ENCODE measurements at places on chromosomes 3 and 15.

DNA sequence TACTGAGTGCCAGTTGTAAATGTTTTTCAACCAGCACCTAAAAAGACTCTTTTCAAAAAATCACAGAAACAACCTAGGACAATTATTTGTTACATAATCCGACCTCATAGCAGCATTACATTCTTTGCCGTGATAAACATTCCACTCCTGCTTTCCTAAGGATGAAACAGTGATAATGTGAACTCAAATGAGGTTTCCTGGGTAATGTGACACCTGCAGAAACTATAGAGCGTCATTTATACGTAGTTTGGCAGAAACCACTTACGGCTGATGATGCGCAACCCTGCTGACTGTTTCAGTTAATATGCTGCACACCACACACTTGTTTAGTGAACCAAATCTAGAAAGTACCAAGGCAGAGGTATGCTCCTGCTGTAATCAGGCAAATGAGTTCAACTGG lies 55.8 kb downstream of the SEMA6D start:
- no peak for DNase-seq

DNA sequence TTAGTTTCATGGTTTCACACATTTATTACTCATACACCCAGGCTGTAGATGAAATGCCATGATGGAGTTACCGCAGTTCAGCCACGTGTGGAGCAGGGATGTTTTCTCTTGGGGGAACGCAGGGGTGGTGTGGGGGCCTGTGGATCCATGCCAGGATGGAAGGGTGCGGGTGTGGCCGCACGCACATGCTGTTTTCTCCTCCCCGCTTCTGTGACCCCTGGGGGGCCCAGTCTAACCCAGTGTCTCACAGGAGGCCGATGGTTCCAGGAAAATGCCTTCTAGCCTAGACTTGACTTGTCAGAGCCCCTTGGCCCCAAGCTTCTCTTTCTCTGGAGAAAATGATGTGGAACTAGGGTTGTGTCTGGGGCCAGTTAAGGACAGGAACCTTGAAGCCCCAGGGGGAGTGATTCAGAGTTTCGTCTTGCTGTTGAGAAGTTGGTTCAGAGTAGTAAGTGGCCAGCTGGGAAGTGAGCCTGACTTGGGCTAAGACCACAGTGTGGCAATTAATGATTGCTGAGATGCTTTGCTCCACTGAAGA lies 240.4 kb upstream of the BHLHE40 start:
- no peak for DNase-seq

- peak; percentile 41 for DNase-seq
These were observed 697 bp downstream of the CHSY1 start for GRCh38 chr15:101250873-101251829.

DNA sequence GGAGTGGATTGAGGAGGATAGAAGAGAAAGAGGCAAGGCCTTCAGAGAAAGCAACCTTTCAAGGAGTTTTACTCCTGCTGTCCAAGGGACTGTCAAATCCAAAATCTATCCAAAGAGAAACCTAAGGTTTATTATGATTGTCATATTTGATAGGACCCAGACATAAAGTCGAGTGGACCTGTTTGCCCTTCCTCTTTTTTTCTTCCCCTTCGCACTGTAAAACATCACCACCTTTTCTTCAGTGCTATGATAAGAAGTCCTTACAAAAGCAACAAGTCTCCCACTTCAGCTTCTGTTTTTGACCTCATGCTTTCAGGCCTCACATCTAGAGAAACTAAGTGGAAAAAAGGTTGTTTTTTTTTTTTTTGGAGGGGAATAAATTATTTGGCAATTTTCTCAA lies 73.0 kb downstream of the TRPC1 start:
- DNase-seq, result no peak

- DNase-seq, result no peak
These were observed 58.1 kb upstream of the LCTL start for GRCh38 chr15:66623801-66624453.

DNA sequence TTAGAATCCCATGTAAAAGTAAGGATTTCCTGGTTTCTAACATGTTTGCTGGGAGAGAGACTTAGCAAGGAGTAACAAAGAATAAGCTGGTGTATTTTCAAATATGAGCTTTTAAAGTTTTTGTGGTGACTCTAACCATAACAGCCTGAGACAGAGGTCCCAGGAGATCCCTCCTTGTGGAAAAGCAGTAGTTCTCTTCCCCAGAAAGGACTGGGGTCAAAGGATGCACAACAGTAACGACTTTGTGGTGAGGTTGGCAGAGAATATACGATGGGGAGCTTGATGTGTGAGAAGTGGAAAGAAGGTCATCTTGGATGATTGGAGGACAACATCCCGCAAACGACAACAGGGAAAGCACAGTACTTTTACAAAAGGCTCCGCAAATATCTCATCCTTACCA lies 38.2 kb downstream of the ABHD5 start:
- DNase-seq, result no peak

DNA sequence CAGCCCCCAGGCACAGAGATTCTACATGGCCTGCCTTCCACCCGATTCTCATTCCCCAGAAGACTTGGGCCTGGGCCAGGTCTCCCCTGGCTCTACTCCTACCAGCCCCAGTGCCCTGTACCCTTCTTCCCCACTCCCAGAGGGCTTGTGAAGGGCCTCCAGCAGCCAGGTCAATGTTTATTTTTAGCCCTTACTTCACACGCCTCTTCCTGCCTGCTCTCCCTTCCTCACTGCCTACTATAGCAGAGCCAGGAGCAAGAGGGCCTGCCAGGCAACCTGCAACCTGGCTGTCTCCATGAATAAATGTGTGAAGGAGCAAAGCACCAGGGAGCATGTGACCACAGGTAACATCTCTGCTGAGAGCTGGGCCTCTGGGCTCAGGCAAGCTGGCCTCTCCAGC lies 26.4 kb upstream of the APEH start:
- DNase-seq, result no peak

DNA sequence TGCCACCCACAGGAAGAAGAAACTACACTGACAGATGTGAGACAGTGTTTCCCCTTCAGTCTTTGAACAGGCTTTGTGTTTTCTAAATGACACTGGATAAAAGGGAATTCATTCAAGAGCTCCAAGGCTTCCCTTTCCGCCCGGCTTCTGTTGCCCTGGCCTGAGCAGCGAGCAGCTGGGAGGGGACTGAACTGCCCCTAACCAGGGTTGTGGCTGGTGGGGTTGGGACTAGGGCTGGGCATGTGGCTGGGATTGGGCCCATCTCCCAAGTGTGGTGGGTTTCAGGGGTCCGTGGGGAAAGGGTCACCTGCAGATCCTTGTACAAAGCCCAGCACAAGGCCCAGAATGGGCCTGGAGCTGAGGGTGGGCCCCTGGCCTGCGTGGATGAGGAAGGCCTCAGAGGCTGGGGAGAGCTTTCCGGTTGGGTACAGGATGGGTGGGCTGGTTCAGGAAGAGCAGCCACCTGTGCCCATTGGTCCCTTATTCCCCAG lies 10.4 kb downstream of the VILL start:
- DNase-seq, result no peak

DNA sequence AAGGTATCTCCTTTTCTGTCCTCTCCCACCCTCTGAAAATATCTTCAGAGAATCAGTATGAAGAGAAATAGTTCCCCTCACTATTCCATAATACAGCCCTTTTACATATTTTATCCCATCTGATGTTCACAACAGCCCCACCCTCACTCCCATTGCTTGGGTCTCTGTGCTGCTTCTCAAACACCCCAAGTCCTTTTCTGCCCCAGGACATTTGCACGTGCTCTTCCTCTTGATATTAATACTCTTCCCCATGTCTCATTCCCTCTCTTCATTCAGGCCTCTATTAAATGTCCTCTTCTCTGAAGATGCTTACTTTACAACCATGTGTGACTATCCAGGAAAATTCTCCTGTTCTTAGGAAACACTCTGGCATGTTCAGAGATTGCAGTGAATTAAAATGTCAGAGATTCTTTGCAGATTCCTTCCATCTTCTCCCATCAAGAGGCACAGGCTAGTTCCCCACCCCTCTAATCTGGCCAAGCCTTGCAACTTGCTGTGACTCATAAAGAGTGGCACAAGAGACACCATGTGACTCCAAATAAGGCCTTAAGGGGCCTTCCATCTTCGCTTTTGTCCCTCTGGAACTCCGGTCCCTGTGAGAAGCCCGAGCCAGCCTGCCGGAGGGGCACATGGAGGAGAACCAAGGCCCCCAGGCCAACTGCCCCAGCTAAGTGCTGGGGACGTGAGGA lies 128.5 kb downstream of the CHSY1 start:
- no peak for DNase-seq

GRCh38 chr3:12437861-12438260 lies 46.4 kb upstream of the TSEN2 start:
- DNase-seq, result no peak

DNA sequence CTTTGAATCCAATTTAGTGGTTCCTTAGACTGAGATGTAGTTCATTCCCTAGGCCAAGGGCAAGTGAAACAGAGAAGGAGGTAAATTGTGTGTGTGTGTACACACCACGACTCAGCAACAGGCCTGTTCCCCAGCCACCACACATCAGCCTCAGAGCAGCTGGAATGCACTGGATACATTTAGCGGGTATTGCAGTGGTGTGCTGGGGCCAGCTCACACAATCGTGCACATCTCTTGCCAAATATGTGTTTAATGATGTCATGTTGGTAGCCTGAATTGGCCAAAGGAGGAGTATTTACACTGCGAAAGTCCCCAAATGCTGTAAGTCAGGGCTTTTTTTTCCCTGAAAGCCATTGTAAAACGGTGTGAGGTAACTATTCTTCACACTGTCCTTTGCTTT lies 82.3 kb downstream of the RBPMS2 start:
- no peak for DNase-seq

GRCh38 chr3:141605883-141606282 lies 119.1 kb downstream of the RASA2 start:
- no peak for DNase-seq

GRCh38 chr3:148714521-148714920 lies 16.8 kb downstream of the AGTR1 start:
- DNase-seq, result no peak

DNA sequence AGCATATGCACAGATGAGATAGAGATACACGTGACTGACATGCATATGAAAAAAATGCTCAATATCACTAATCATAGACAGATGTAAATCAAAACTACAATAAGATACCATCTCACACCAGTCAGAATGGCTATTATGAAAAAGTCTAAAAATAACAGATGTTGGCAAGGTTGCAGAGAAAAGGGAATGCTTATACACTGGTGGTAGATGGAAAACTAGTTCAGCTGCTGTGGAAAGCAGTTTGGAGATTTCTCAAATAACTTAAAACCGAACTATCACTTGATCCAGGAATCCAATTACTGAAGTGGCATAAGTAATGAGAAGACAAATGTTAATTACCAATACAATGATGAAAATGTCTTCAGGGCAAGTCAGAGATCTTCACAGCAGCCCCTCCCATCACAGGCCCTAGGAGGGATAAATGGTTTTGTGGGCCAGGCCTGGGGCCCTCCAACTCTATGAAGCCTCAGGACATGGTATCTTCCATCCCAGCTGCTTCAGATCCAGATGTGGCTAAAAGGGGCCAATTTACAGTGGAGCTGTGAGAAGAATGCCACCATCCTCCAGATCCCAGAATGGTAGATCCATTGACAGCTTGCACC lies 71.4 kb upstream of the PLSCR4 start:
- no peak for DNase-seq

DNA sequence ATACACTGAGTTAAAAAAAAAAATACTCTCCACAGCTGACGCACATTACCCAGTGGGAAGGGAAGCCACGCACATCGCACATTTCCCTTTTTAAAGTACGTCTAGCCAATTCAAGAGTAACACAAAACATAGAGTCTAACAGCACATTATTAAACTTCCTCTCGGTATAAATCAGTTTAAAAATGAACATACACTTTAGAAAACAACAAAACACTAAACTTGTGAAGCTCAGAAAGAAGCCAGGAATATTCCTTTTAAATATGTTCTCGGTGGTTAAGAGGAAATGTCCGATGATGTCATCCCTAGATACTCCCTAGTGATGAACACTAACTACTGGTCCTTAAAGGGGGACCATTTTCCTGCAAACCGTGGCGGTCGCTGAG lies 721 bp downstream of the MYEF2 start:
- no peak for DNase-seq

DNA sequence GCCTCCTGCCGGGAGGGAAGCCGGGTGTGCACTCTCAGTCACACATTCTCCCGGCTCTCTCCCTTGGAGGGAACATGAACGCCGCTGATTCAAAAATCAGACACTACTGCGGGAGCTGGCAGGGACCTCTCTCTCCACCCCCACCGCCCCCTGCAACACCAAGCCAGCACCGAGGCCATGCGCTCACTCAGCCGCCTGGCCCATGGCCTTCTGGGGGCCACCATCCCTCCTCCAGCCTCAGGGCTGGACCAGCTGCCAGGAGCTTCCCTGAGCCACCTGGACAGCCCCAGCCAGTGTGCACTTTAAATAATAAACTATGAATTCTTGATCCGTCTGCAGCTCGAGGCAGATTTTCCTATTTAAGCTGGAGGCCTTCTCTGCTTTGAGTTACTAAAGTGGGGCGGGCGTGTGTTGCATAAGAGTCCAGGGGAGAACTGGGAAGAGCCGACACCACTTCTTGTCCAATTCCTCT lies 30.6 kb downstream of the ADAMTS17 start:
- no peak for DNase-seq

- no peak for DNase-seq
These were observed at the start of gene FBXL22 for GRCh38 chr15:63597038-63597790. TSS of gene FBXL22 (plus strand) at chr15:63597387. CDS start at chr15:63597393, 6 bp downstream.

DNA sequence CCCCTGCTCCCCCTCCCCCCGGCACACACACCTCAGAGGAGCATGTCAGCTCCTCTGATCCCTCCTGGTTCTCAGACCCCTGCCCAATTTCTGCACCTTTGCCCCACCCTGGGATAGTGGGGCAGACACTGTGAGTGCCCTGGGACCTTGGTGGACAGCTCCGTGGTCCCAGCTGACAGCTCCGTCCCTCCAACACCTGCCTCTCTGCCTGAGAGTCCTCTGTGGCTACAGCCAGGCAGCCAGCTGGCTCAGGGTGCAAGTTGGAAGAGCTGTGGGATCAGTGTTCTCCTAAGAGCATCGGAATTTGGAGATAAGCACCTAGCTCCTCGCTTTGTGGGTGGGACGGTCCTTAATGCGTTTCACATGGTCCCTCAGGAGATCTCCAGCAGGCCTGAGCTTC lies 43.7 kb upstream of the PGPEP1L start:
- no peak for DNase-seq

GRCh38 chr3:17724122-17724521 lies 18.3 kb downstream of the TBC1D5 start:
- DNase-seq, result no peak

DNA sequence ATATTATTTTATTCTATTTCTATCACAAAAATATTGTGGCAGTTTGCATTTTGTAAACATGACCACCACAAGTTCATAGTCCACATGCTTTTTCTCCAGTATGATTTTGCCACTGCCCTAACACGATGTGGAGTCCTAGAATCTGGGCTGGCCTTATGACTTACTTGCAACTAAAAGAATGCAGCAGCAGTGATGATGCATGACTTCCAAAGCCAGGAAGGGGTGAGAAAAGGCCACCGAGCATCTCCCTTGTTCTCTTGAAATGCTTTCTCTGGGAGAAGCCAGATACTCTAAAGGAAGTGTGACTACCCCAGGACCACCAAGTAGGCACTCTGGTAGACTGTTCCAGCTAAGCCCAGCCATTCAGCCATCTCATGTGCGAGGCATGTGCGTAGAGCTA lies 191.6 kb upstream of the MRPL3 start:
- DNase-seq, result no peak

GRCh38 chr3:143128227-143128955 lies 8.8 kb downstream of the CHST2 start:
- DNase-seq, result no peak

All from T follicular helper cell (primary cell).